NCI-H2171 treated with DMSO at 0.1 percent for 48 hours (cell line): ENCODE measurements at places on chromosomes 12 and 14.
A peak's percentile ranks its signal among the peaks of the same experiment; 100 is the strongest.

DNA sequence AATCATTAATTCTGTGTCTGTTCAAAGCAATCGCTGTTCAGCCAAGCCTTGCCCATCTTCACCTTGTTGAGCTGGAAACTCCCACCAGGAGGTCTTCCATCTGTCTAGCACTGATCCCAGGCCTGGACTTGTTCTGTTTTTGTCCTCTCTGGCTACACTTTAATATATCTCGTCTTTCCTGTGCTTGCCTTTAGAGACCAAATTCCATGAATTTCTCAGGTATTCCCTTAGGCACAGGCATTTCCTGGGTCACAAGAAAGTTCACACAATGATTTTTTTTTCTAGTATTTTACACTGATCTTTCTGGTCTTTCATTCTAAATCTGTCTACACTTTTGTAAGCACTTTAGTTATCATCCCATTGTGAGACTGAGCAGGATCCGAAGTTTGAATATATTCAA lies 116.4 kb upstream of the CCND2 start:
- no peak for DNase-seq

DNA sequence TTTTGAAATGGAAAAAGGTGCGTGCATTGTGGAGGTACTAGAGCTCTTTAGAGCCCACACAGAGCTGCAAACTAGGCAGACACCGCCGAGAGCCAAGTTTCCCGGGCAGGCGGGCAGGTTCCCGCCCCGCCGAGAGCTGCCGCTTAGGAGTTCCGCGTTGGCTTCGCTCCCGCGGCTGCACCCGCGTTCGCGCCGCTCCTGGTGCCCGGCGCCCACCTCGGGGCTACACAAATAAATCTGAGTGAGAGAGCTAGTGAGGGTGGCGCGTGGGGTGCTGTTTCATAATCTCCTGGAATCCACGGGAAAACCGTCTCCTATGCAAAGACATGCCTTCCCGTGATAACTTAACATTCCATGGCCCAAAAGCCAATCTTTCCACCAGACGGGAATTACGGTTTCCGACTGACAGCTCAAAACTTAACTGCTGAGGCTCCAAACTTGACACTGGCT lies 645 bp downstream of the KITLG start:
- no peak for DNase-seq

DNA sequence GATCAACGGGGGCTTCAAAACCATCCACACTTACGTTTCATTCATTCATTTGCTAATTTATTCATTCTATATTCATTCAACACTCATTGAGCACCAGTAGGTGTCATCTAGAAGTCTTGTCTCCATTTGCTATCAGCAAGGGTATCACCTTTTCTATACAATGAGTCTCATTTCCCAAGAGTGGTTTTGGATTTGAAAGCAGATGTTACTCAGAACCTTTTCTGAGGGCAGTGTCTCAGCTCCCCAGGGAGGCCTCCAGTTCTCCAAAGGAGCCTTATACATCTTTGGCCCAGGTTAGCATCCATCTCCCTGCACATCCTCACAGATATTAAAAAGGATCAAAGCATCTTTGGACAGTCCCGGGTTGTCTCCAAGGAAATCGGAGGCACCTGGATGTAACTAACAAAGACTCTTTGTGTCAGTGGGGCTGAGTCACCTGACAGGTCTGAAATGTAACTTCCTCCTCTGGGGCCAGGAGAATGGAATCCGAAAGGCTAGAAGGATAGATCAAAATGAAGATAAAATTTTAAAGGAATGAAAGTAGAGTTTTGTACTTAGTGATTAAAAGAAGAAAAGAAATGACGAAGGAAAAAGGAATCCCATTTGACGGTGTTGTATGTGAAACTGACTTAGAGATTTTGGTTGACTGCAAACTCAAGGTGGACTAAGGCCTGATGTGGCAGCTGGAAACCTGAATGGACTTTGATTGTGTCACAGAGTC lies 103.0 kb downstream of the VCPKMT start:
- no peak for DNase-seq

DNA sequence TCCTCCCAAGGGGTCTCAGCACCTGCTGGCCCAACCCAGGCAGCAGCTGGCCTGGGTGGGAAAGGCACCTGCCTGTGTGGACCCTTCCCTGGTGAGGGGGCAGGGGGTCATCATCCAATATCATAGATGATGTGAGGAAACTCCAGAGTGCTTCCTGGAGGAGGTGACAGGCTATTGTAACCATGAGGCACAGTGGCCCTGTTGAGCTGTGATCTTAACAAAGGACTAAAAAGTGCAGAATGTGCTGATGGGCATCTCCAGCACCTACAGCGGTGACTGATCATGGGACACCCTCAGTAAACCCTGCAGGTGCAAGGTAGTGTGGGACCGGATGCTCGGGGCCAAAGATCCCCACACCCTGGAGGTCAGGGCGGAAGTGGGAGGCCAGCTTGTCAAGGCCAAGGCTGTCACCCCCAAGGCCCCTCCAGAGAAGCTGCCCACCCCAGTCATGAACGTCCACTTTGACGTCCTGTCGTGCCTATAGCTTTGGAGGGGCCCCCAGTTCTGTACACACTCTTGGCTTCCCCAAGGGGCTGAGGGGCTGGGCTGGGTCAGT lies 7.5 kb downstream of the MMP17 start:
- no peak for DNase-seq

GRCh38 chr12:97556302-97556779 lies 93.7 kb downstream of the RMST start:
- DNase-seq: no peak

DNA sequence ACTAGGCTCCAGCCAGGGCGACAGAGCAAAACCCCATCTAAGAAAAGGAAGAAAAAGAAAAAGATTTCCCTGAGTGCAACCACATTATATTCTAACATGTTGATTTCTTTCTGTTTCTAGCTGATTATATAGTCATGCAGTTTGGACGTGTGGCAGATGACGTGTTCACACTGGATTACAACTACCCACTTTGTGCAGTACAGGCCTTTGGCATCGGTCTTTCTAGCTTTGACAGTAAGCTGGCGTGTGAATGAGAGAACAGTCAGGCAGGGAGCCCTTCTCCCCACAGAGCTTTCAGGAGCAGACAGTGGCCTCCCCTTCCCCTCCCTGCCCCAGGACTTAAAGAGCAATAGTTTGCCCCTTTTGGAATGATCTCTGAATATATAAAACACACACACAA lies 20.0 kb upstream of the TEAD4 start:
- no peak for DNase-seq

DNA sequence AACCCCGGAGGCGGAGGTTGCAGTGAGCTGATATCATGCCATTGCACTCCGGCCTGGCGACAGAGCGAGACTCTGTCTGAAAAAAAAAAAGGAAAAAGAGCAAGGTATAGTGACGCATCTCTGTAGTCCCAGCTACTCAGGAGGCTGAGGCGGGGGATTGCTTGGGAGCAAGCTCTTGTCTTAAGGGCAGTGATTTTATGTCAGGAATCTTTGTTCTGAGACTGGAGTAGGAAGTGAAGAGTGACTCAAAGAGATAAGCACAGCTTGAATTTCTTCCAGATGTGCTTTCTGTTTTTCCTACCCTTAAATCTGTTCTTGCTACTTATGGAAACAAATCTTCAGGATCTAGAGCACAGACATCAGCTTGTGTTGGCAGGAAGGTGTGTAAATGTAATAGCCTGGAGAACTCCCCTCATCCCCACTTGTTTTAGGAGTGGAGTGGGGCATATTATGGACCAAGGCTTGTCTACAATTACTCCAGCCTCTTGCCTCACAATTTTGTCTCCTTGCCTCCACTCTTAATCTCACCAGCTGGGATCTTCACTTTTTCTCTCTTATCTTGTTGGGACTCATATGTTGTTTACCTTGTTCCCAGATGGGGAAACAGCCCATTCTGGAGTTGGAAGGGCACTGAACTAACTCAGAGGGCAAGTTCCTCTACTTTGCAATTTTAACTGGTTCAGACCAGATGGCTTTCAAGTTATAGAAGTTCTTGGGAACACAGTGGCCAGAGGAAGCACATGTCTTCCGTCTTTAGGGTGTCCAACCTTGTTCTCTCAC lies 7.5 kb downstream of the TMED2 start:
- no peak for DNase-seq

DNA sequence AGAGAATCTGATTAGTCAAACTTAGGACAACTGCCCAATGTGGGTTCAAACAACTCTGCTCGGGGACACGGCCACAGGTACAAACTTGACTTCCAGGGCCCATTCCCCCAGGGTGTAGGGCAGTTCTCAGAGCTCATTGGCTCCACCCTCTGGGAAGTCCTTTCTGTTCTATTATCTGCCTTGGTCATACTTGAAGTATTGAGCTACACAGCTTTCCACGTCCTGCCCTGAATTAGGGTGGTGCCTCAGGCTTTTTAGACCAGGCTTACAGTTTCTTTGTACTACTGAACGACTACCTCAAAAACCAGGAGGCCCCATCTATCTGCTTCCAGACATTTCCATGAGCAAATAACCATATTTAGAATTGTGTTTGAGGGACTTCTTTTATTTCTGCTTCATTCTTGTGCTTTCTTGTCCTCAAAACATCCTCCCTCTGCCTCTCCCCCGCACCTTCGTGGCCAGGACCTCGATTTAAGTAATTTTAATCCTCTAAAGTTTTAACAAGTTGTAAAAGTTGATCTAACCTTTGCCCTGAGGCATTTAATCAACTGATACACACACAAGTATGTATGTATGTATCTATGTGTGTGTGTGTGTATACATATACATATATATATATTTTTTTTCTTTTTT lies 281.7 kb upstream of the AMIGO2 start:
- DNase-seq: no peak

- DNase-seq: no peak
These were observed 6.0 kb downstream of the ULK1 start for GRCh38 chr12:131900397-131900796.

- DNase-seq: no peak
These were observed 99.5 kb upstream of the AVPR1A start for GRCh38 chr12:63250486-63250885.

DNA sequence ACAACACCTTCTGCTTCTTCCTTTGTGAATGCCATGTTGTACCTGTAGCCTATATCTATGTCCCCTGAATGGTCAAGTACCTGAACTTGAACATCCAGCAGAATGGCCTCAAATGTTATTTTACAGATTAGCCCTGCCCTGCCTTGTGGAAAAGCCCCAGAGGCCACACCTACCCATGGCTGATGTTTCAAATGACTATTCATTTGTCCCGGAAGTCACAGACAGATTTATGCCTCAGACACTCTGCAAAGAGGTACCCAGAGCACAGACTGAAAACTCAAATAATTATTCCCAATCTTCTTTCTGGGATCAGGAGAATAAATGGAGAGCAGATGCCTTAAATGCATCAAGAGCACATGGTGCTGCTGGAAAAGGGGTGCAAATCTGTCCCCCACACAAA lies 13.0 kb upstream of the DPF3 start:
- no peak for DNase-seq

DNA sequence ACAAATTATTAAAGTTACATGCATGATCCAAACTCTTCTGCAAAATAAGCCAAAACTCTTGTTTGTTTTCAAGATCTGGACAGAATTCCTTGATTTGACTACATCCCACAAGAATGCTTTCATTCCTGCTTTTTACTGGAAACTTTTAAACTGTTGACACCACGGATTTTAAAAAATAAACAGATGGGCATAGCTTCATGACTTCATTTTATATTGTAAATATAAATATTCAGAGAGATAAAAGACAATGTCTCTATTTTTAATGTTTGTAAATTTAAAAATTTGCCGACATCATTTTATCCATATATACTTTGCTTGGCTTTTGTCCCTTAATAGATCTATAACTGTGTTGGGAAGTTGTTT lies 134.3 kb upstream of the DCN start:
- DNase-seq: no peak

- DNase-seq: peak; percentile 42
These were observed 873 bp downstream of the PLXNC1 start for GRCh38 chr12:94149119-94149780.

DNA sequence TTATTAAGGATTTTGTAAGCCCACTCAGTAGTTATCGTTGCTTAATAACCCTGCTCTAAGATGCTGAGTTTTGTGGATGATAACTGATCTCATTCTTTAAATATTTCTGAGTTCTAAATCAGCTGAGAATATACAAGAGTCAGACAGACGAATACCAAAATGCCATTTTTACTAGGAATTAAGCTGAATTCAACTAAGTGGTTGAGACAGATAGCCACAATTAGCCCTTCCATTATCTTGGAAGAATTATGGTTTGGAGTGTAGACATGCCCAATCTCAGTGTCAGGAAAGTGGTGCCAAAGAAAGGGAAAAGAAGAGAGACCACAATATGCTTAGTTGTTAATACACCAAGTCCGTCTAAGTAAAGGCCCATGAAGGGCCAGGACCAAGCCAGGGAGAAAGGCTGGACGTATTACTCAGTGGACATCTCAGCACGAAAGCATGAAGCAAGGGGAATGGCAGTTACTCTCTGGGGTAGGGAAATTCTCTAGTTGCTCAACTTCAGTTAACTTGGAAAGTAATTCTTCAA lies 58.6 kb downstream of the KCNA5 start:
- no peak for DNase-seq

DNA sequence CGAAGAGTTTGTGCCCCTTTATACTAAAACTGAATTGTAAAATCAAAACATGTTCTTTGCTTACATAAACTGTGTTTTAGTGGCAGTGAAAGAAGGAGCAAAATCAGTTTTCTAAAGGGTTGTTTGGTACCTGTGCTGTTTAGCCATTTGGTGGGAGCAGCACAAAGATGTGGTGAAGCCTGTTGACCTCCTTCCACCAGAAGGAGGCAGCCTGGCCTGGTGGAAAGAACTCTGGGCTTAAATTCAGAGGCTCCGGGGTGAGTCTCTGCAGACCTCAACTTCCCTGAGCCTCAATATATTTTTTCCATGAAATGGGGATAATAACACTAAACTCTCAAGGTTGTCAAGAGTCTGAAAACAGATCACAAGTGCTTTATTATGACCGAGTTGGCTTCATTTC lies 502.5 kb downstream of the VRK1 start:
- DNase-seq: no peak

GRCh38 chr14:20697273-20698017 lies 8.9 kb downstream of the ANG start:
- peak; percentile 64 for DNase-seq

- DNase-seq: peak; percentile 18
These were observed 725 bp downstream of the CHPT1 start for GRCh38 chr12:101697930-101698799.

DNA sequence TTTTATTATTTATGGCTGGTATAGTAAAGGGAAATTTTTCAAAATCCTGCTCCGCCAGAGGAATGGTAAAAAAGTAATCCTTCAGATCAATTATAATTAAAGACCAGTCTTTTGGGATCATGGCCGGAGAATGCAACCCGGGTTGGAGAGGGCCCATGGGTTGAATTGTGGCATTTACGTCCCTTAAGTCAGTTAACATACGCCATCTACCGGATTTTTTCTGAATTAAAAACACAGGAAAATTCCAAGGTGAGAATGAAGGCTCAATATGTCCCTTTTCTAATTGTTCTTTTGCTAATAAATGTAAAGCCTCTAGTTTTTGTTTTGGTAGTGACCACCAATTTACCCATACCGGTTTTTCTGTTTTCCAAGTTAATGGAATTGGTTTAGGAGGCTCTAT lies 602.8 kb downstream of the ALG10 start:
- DNase-seq: peak; percentile 25

GRCh38 chr12:67068761-67069450 lies 200.3 kb upstream of the CAND1 start:
- DNase-seq: peak; percentile 75

- no peak for DNase-seq
These were observed 209.7 kb upstream of the CDKN3 start for GRCh38 chr14:54186821-54187763.

- DNase-seq: no peak
These were observed 323.1 kb upstream of the CCDC196 start for GRCh38 chr14:66163023-66163422.

- DNase-seq: no peak
These were observed 17.5 kb downstream of the SLC35F4 start for GRCh38 chr14:57848353-57848752.
